Cerebellar cortex (tissue), 1 donor: ENCODE measurements at places on chromosomes 3 and 15.
A peak's percentile ranks its signal among the peaks of the same experiment; 100 is the strongest.

- DNase-seq: no peak
These were observed 4.5 kb downstream of the GPR62 start for GRCh38 chr3:51959651-51960050.

- no peak for DNase-seq
These were observed 978.6 kb downstream of the PLOD2 start for GRCh38 chr3:145182196-145182911.

DNA sequence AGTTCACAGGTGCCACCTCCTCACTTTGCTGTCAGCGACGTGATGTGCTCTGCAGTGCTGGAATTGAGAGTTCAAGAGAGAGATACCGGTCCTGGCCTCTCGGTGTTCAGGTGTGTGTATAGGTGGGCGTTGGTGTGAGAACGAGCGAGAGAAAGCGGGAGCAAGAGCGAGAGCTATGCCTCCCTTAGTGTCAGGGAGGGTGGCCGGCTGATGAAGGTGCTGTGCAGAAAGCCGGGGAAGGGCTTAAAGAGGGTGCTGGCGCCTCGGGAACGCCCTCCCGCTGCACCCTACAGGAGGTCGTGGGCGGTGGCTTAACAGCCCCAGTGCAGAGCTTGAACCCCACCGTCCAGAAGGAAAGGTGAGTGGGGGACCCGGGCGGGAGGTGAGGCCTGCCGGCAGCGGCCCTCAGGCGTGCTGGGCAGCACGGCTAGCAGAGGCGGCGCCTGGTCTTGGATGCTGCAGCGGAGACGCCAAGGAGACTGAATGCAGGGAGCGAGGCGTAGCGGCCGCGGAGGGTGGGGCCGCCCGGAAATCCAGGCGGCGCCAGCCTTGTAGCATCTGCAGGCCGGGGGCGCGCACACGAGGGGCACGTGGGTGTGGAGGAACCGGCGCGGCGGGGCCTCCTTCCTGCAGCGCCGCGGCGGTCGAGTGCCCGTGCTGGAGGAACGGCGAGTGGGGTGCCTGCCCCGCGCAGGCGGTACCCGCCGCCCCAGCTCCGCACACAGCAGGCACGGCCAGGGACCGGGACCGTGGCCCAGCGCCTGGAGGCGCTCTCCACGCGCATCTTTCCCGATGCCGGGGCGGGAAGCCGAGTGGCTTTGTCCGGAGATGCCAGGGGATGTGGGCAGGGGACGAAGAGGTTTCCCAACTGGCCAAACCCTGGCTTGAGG, 246.8 kb upstream of the TOPAZ1 start:
- no peak for DNase-seq

DNA sequence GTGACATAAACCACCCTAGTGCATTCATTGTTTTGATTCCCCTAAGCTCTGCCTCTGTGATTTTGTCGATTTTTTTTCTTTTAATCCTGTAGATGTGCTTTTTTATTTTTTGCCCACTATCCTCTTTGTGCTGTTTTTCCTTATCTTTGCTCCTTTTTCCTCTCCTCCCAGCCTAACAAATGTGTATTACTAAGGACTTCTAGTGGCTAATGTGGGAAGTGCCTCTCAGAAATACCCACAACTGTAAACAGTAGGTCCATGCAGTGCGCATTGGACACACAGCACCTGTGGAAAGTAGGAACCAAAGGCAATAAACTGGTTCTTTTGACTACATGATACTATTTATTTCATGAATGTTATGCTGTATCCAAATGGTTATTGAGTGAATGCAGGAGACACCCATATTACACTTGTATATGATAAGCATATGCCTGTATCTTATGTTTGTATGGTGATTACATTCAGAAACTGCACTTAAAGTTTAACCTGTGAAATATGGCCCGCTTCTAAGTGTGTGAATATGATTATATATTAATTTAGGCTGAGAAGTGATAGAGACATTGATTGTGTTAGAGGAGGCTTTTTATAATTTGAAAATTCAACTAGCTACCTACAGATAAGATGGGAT, 147.8 kb downstream of the PLCL2 start:
- peak; percentile 80 for DNase-seq

GRCh38 chr3:71579326-71579934, 4.1 kb downstream of the FOXP1 start:
- no peak for DNase-seq

GRCh38 chr3:71376503-71376902, 207.0 kb downstream of the FOXP1 start:
- DNase-seq: no peak

- DNase-seq: no peak
These were observed 51.4 kb downstream of the CORO2B start for GRCh38 chr15:68630211-68630555.
